Nucleus accumbens (tissue), 56 donors: ENCODE measurements at places on chromosomes 13 and 19.

GRCh38 chr13:55577082-55577846 lies 1563.5 kb upstream of the PRR20A start:
- DNase-seq, result no peak

GRCh38 chr19:4714016-4714415 lies 9.6 kb downstream of the DPP9 start:
- no peak for DNase-seq

DNA sequence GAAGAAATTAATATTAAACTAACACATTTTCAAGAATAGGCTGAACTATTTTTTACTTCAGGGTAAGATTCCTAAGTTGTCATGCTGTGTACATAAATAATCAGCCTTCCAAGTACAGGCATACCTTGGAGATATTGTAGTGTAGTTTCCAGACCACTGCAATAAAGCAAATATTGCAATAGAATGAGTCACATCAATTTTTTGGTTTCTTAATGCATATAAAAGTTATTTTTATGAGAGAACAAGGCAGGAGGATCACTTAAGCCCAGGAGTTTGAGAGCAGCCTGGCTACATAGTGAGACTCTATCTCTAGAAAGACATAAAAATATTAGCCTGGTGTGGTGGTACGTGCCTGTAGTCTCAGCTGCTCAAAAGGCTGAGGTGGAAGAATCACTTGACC lies 511.5 kb downstream of the UQCRFS1 start:
- no peak for DNase-seq

- DNase-seq, result no peak
Observed at GRCh38 chr13:112671359-112671758, 18.5 kb upstream of the ATP11A start.

DNA sequence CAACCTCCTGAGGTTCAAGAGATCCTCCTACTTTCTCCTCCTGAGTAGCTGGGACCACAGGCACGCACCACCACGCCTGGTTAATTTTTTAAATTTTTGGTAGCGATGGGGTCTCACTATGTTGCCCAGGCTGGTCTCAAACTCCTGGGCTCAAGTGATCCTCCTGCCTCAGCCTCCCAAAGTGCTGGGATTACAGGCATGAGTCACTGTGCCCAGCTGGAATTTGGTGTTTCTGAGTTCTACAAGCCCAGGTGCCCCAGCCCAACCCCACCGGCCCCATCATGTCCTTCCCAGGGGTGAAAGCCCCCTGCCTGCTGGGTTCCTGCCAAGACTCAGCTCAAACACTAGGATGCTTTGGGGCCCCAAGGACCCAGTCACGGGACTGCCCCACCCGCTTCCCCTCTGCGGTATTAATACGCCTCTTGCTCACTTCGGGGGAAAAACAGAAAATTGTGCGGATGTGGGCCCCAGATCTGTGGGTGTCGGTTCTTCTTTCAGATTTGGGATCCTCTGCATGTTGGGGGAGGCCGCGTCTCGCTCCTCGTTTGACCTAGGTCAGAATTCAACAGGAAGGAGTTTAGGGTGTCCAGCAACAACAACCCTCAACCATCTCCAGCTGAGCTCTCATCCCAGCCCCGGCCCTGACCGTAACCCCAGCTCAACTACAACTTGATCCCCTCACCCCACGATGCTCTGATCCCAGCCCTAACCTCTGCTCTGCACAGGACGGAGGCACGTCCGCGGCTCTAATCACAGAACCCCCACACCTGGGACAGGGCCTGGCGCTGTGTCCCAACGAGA lies 3.7 kb upstream of the FCER2 start:
- DNase-seq, result no peak

DNA sequence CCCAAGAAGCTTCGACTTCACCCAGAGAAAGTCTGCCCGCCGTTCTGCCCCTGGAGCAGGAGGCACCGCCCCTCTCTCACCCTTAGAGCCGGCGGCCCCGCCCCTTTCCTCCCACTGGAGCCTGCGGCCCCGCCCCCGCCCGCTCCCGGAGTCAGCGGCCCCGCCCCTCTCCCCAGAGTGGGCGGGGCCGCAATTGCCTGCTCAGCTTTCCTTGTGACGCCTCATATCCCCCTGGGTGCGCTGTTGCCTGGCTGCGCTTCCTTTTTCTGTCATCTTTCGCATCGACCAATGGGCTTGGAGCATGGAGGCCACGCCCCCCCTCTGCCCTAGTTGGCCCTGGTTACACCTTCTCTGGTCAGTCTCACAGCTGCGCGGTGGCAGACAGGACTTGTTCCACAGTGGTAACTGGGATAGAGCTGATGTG lies 38.2 kb upstream of the ZNF492 start:
- DNase-seq, result no peak

DNA sequence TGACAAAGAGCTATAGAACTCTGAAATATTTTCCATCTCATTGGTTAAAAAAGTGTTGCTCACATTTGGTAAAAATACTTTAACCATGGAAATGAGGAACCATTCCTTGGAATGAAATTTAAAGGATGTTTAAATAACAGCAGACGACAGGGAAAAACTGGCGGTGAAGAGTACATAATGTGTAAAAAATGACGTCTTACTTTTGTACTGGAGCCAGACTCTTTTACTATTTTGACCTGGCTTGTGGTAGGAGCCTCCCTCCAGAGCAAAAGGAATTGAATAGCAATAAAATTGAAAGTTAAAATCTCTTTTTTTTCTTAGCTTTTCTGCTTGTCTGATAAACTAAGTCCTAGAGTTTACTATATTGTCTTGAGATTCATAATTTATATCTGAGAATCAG lies 426.2 kb upstream of the KLHL1 start:
- DNase-seq, result no peak

- DNase-seq, result no peak
Observed at GRCh38 chr19:497869-498510, 1.7 kb downstream of the MADCAM1 start.

- DNase-seq, result no peak
Observed at GRCh38 chr13:94479616-94480015, at the start of gene DCT. DCT (minus strand) TSS chr13:94479682; CDS start chr13:94479255, 427 bp downstream.

- DNase-seq, result no peak
Observed at GRCh38 chr19:34213283-34213682, 41.0 kb downstream of the LSM14A start.

- no peak for DNase-seq
Observed at GRCh38 chr13:99261059-99261458, 2.9 kb upstream of the GPR18 start.
